ENCODE measurements at places on chromosomes 1 and 21.
A peak's percentile ranks its signal among the peaks of the same experiment; 100 is the strongest.

- no peak for DNase-seq
Measured at GRCh38 chr1:238143038-238143437, 252.3 kb upstream of the ZP4 start.

DNA sequence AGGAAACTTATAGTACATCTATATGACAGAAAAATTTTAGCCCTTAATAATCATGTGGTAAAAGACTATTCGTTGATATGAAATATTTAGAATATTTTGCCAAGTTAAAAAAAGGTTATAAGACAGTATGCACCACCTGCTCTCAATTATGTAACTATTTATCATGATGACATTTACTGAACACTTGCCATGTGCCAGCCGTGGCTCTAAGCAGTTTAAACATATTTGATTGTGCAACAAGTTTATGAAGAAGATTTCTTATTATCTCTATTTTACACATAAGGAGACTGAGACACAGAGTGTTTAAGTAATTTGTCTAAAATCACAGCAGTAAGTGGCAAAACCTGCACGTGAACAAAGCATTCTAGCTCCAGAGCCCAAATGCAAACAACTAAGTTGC is 199.3 kb upstream of the JUN start:
- no peak for DNase-seq

DNA sequence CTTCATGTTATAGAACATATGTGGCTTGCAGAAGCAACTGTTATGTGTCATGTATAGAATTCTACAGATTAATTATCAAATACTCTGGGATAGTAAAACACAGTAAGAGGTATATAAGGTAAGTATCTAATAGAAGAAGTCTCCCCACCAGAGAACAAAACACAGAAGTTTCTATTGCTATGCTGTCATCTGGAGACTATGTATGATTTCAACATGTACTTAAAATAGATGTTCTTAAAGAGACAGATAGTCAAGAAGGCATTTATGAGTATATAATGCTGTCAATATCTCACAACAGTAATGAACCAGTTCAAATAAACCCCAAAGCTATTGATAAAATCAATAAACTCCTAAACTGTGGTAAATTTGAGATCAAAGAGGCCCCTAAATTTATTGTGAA is 8.1 kb upstream of the ADCY10 start:
- no peak for DNase-seq

- no peak for DNase-seq
Measured at GRCh38 chr1:35394386-35394785, 125.9 kb downstream of the ZMYM4 start.

DNA sequence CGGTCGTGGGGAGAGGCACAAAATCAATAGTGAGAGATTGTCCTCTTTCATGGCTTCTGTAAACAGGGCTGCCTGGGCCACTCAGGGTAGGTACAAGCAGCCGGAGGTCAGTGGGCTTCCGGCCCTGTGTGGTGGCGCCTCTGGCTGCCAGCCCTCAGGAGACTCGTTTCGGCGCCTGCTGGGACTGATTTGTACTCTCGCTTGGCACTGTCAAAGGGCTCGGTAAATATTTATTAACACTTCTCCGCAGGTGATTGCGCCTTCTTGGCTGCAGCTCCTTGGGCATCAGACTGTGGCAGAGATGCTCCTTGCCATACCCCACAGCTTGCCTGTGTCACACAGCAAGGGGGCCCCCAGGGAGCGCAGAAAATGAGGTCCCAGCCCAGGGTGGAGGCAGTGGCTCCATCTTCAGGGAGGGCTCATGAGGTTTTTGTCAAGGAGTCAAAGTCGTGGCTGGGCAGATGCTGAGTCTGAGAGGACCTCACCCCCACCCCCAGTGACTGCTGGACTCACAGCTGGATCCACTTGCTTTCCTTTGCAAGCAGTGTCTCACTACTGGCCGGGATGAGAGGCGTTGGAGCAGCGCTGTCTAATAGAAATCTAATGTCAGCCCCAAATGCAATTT is 262.5 kb downstream of the GRIK3 start:
- no peak for DNase-seq

DNA sequence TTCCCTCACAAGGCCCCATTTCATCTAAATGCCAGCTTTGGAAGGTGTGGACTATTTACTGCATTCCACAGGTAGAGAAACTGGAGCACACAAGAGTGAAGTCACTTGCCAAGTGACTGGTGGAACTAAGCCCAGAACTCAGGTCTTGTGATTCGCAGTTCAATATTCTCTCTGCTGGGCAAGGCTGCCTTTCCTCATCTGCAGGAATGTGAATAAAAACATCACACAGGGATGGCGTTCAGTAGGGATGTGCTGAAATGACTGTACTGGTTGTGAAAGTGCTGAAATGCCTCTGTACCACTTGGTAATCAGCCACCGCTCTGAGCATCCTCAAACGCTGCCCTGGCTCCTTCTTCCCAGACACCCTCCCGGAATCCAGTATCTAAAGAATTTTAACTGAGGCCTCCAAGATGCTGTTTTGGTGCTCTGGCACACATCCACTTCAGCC is 145.6 kb downstream of the HIVEP3 start:
- peak; percentile 63 for DNase-seq

- no peak for DNase-seq
Measured at GRCh38 chr1:115908565-115909274, 67.6 kb upstream of the SLC22A15 start.

DNA sequence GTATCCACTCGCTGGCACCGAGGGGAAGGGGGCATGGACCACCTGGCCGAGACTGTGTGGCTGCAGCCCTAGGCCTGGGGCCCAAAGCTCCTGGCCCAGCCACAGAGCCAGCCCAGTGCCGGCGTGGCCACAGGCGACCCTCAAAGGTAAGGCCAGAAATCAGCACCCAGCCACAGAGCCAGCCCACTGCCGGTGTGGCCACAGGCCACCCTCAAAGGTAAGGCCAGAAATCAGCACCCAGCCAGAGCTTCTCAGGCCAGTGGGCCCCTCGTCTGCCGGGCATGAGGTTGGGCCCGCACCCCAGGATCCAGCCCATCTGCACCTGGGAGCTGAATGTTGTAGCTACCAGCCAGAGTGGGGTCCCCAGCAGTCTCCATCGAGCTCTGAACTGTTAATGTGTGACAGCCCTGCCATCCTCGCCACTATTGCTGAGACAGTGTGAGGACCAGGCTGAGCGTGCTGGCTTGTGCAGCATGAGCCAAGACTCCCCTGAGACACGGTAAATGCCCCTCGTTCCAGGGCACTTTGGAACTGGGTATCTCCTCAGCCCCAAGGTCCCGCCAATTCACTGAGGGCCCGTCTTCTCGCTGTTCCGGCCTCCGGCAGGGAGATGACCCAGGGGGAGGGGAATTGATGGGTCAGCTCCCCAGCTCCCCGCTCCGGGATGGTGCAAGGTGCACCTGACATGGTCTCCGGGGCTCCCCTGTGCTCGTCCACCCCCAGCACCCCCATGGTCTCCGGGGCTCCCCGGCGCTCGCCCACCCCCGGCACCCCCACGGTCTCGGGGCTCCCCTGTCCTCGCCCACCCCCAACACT is 4.7 kb upstream of the FTCD start:
- no peak for DNase-seq

- DNase-seq = peak; percentile 47
Measured at GRCh38 chr1:228287541-228288425, 79.9 kb downstream of the OBSCN start.

GRCh38 chr1:99544328-99544727 is 101.6 kb upstream of the PALMD start:
- DNase-seq = no peak

DNA sequence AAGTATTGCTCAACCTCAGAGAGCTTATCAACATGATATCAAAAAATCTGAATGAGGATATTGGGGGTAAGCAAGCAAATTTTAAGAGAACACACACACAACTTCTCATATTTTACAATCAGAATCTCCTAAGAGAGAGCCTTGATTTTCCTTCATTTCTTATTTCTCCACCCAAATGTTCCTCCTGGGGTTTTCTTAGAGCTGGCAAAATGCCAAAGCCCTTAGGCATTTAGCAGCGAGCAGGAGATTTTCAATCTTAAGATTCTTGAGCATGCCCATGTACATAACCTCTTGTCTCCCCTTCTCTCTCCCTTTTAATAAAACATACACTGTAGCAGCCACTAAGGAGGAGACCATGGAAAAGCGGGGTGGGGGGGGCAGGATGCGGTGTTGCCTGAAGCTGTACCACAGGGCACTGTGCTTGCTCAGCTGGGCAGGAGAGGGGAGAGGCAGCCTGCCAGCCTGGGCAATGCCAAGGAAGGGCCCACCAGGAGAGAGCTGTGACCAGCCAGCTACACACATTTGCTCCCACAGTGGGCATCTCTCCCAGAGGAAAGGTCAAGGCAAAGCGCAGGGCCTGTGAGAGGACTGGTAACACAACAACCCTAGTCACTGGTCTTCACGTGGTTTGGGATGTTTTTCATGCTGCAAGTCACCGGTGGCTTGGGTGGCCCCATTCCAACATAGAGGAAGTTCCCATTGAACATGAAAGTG is 4.3 kb downstream of the BRINP2 start:
- no peak for DNase-seq

GRCh38 chr1:17831597-17831996 is 76.5 kb downstream of the ACTL8 start:
- DNase-seq = no peak

GRCh38 chr1:167617153-167618147 is 12.6 kb upstream of the RCSD1 start:
- DNase-seq = no peak

DNA sequence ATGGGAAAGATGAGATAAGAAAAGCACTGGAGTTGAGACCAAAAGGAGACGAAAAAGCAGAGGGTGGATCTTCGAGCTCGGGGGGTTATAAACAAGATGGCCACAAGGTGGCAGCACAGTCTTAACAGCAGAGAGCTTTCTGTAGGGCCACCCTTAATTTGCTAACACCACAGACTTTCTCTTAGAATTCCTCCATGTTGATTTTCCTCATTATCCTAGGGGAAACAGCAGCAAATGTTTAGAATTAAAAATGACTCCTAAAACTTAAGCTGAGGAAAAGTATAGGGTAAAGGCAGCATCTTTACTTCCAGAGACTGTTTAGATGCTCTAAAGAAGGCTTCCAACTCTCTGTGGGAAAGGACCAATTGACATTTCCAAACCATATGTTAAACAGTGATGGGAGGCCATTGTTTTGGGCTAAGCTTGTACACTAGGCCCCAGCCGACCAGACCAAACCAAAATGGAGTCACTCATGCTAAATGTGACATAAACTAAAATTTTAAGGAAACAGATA is 2.5 kb upstream of the APOBEC4 start:
- peak; percentile 64 for DNase-seq

- DNase-seq = no peak
Measured at GRCh38 chr1:112985123-112985522, 29.1 kb upstream of the SLC16A1 start.

DNA sequence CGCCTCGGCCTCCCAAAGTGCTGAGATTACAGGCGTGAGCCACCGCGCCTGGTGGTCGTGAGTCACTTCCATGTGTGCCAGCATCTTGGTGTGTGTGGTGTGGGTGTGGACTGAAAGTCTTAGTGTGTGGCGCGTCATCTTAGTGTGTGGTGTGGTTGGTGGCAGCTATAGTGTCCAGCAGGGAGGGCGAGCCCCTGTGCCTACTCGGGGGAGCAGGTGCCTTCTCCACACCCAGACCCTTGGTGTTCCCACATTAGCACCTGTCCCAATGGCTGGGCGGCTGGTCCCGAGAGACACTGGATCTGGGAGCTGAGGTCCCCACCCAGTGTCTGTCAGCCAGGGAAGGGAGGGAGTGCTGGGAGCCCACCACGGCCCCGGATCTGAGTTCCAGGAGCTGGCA is 2.8 kb downstream of the SCNN1D start:
- DNase-seq = no peak

DNA sequence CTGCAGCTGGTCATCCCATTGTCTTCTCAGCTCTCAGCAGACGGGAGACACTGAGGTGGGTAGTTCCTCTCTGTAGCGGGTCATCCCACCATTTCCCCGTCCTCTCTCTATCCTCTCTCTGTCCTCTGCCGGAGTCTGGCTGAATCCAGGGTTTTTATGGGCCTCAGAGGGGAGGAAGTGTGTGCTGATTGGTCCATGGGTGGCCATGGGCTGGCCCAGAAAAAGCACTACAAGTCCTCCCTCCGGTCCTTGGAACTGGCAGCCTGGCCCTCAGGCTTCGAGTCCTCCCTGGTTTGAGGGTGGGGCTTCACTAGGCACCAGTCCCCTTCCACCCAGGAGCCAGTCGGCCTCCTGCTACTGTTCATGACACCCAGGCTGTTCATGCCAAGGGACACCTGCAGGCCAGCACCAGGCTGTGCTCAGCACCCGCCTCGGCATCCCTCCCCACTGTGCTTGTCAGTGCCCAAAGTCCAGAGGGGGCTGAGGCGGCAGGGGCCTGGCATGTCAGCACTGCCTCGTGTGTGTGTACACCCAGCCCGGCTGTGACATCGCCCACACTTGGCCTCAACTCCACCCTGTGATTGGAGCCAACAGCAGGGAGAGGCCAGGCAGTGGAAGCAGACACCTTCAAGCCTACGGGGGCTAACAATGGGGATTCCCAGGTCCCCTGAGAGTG is 23.0 kb upstream of the LRRC8C start:
- no peak for DNase-seq

DNA sequence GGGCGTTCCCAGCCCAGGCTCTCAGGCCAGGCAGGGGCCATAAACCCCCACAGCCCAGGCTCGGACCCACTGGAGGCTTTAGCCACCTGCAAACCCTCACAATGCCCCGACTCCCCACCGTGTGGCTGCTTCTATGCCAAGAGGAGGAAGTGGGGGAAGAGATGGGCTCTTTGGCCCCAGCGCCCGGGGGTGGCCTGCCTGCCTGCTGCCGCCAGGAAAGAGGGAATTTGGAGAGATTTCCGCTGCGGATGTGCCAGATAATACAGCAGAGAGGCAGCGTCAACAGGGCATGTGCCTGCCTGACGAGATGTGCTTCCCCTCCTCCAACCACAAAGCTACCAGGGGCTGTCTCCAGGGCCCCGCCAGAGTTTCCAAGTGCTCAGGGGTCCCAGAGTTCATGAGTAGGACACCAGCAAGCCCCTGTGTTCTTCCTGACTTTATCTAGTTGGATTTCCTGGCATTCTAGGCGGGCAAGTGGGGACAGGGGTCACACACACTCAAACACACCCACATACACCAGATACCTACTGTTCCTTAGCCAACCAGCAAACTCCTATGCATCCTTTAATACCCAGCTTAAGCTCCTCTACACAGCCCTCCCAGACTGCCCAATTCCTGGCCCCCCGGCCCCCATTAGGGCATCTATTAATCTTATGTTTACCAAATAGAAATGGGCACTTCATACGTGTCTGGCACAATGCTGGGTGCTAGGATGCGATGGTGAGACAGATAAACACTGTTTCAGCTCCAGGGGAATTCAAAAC is 14.1 kb downstream of the EPHA2 start:
- DNase-seq = peak; percentile 64

GRCh38 chr1:224785622-224786021 is 143.9 kb upstream of the DNAH14 start:
- DNase-seq = no peak

GRCh38 chr1:179803104-179803503 is 60.0 kb downstream of the FAM163A start:
- no peak for DNase-seq

- no peak for DNase-seq
Measured at GRCh38 chr1:1374589-1374928, 448 bp downstream of the AURKAIP1 start.

GRCh38 chr1:65691152-65691900 is 101.4 kb upstream of the PDE4B start:
- no peak for DNase-seq

Data from breast epithelium (tissue), 4 donors.